ENCODE measurements at places on chromosomes 11 and 22.
A peak's percentile ranks its signal among the peaks of the same experiment; 100 is the strongest.

DNA sequence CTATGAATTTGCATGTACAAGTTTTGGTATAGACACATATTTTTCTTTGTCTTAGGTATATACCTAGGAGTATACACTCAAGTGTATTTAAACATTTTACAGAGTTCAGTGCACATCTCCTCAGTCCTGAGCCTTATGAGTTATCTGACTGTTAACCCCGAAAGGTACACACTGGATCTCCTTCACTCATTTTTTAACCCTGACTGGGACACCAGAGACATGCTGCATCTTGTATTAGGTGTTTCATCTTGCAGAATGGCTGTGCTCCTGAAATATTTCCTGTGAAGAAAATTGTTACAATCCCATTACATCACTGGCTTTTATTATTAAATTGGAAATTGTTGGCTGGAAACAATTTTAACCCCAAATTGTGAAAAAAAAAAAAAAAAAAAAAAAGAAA is 15.3 kb downstream of the PARVA start:
- DNase-seq, result no peak

- no peak for DNase-seq
Observed at GRCh38 chr22:19621373-19622060, 92.8 kb upstream of the SEPTIN5 start.

- no peak for DNase-seq
Observed at GRCh38 chr11:72241291-72241781, 2.6 kb downstream of the PHOX2A start.

DNA sequence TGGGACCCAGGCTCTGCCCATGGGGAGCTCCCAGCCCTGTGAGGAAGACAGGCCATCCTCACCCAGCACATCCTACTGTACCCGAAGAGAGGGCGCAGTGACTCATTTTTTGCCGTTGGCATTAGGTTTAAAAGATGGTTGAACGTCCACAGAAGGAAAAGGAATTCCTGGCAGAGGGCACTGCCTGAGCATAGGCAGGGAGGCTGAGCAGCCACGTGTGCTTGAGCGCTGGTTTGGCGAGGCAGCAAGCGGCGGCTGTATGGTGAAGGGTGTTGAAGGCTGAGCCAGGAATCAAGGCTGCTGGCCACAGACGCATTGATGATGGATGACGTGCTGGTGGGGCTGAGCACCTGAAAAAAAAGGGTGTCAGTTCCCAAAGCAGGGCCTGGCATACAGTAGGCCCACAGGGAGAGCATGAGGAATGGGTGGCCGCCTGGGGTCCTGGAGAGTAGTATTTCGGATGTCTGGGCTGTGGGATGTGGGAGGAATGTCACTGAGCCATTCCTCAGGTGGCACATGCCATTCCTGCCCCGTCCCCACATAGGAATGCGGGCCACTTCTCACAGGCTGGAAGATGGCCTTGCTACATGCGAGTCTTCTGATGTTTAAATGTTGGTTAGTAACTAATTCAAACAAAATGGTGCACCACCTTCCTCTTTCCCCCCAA is 112.5 kb downstream of the KIAA1671 start:
- no peak for DNase-seq

DNA sequence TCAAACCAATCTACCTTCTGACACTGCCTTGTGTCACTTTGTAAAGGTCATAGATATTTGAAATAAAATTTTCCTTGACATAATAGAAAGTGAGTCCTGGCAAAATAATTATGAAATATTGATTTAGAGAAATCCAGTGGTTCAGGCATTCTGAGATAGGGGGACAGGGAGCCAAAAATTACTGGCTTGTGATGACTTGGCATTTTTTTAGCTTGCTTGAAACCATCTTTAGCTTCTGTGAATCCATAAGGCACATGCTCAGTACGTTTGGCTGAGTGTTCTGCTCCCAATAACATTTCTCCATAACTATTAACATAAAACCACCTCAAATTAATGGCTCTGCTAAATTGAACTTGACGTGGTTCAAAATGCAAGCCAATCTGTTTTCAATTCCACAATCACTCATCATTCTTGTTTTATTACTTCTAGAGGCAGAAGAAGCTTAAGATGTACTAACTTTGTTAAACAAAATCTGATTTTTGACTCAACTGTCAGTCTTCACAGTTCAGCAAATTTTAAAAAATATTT is 209.0 kb downstream of the LRRC4C start:
- no peak for DNase-seq

GRCh38 chr11:114260483-114260882 is 35.7 kb upstream of the NNMT start:
- DNase-seq, result no peak

DNA sequence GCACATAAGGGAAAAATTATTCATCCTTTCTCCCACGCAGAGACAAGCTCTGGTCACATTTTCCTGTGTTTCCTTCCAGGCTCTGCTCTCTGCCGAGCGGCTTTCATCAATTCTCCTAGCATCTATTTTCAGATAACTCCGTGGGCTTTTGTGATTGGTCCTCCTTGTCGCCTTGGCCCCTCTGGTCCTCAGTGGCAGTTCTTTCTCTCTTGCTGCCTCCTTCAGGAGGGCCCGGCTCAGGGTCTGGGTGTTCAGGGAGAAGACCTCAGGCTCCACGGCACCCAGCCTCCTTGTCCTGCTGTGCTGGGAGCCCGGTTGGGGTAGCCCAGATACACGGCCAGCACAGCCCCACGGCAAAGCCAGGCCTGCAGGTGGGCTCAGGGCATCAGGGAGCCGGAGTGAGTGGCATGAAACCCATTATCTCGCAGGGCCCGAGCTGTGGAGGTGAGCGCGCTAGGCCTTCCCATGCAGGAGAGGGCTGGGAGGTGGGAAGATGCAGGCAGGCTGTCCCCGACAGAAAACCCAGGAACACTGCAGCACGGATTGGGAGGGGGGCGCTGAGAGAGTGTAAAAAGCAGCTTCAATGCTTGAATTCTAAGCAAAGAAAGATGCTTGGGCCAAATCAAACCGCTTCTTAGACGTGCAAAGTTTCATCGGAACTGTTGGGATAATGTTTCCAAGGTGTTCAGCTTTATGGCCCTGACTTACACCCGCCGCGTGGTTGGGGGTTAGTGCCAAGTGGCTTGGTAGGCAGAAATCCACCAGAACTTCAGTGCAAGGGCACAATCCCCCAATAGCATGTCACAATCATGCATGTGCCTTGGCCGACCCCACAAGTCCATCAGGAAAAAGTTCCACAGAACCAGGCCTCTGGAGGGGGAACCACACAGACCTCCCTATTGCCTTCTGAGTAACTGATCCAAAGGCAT is 81.9 kb upstream of the WNT7B start:
- DNase-seq, result peak; percentile 56
